ENCODE measurements at places on chromosomes 11 and 22.

GRCh38 chr11:67255864-67256263 is 10.4 kb upstream of the GRK2 start:
- DNase-seq: no peak

- no peak for DNase-seq
Measured at GRCh38 chr22:38871360-38872171, 450 bp downstream of the CBX6 start.

DNA sequence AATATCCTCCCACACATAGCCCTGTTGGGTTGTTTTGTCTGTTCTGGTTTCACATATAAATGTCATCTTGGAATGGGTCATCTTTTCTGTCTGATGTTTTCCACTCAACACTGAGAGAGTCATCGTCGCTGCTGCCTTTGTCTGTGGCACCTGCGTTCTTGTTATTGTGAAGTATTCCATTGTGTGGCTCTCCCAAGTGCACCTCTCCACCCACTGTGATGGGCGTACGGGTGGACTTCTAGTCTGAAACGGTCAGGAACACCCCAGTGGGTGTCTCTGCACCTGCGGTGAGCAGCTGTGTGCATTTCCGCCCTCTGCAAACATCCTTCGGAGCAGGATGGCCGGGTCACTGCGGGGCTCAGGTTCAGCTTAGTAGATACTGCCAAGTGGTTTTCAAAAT is 34.5 kb upstream of the RTL6 start:
- peak; percentile 50 for DNase-seq

GRCh38 chr11:19420868-19421533 is 180.3 kb upstream of the E2F8 start:
- DNase-seq: no peak

DNA sequence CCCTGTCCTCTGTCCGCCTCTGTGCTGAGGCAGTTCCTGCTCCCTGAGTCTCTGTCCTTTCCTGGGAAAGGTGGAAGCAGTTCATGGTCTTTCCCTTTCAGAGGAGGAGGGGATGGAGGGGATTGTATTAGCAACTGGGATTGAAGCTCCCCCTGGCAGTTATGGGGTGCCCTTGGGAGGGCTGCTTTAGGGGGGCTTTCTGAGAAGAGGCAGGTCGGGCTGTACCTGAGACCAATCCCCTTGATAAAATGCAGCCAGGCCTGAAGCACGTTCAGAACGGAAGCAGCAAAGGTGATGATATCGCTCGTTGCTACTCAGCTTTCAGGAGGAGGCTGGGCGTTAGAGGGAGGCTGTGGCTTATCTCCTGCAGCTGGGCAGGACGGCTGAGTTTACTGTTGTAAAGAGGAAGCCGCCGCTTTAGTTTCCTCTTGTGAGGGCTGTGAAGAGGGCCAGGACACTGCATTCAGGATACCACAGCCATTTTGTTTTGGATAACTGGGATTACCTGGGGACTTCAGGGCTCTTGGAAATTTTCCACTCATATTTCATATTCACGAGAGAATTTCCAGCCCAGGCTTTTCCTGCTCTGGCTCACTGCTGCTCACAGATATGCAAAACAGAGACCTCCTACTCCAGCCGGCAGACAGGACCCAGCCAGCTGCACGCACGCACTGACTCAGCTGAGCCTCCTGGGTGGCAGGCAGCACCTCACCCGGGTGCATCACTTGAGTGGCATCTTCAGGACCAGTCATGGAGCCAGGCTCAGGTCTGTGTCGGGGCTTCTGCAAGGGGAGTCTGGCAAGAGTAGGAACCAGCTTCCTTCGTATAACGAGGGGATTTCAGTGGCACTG is 798 bp downstream of the AMPD3 start:
- peak; percentile 45 for DNase-seq

DNA sequence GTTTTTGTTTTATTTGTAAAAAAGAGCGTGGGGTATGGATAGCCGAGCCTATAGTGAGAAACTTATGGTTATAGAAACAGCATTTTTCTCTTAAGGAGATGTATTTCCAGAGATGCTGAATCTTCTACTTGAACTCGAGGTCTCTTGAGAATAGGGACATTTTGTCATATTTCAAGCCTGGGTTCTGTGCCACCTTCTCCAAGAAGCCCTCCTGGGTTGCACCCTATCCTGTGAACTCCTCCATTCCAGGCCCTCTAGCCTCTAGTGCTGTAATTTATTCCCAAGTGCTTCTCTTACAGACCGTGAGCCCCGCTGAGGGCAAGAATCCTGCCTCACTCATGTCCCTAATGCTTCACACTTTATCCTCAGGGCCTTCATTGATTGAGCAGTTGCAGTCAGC is 108.6 kb downstream of the KIAA1671 start:
- DNase-seq: no peak

Data from NCI-H2107 (cell line).